ENCODE measurements at places on chromosomes 7 and 10. TPM values are rescaled to one million over a fixed set of nuclear protein-coding genes. Genes with fewer than 3 reads are reported as not detected.

DNA sequence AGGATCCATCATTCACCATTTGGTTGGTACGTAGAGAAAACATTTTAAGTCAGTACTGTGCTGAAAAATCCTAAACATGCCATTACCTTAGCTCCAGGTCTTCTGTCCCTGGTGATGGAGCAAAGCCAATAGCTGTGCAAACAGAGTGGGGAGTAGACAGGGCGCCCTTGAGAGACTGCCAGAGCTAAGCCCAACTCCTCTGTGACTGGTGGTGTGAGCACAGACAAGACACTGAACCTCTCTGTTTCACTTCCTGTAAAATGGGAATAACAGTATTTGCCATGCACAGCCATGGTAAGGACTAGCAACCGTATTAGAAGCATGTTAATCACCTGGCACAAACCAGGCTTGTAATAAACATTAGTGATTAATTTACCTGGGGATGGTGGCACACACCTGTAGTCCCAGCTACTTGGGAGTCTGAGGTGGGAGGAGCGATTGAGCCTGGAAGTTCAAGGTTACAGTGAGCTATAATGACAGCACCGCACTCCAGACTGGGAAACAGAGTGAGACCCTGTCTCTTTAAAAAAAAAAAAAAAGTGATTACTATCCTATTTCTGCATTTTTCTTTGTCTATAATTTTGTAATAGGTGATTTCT lies 28.7 kb downstream of the LYZL1 start:
- no peak for DNase-seq

GRCh38 chr7:154767821-154768415 lies 235.0 kb downstream of the PAXIP1 start:
- no peak for DNase-seq

Gene CLDN4
- not detected for total RNA-seq

- no peak for DNase-seq
Observed at GRCh38 chr7:76513817-76514799, 3.8 kb downstream of the UPK3B start.

GRCh38 chr7:124930655-124931597 lies 1.3 kb upstream of the POT1 start:
- peak; percentile 70 for DNase-seq

DNA sequence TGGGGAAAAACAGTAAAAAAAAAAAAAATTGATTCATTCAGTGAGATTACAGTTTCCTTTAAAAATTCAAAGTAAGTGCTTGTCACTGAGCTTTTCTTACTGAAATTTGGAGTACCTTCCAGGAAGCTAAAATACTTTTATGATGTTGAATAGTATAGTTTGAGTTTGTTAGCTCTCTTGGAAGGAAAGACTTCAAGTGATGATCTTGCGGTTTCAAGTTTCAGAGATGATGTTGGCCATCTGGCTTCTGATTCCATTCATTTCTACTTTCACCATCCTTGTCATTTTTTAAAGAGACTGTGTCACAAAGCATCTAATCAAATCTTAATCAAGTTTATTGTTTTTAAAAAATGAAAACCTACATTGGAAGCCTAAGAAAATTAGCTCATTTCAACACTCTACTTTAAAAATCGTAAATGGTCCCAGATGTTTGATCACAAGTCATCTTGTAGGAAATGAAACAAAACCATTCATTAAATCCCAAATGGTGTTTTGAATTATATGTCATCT lies 4.9 kb upstream of the HERPUD2 start:
- DNase-seq = no peak

- no peak for DNase-seq
Observed at GRCh38 chr7:109322833-109323232, 753.2 kb downstream of the DNAJB9 start.

- no peak for DNase-seq
Observed at GRCh38 chr10:99775850-99776249, 6.6 kb upstream of the ABCC2 start.

Gene CDHR1
- total RNA-seq = 1.3 TPM

Gene SFTPA1
- 0.19 TPM for total RNA-seq

GRCh38 chr7:127940381-127941160 lies 90.7 kb downstream of the LRRC4 start:
- no peak for DNase-seq

Gene CAMK2B
- total RNA-seq = 149 TPM

GRCh38 chr10:11714750-11715365 lies 27.3 kb upstream of the ECHDC3 start:
- no peak for DNase-seq
